Activated CD8-positive, alpha-beta memory T cell treated with anti-CD3 and anti-CD28 coated beads for 1 hour (primary cell): ENCODE measurements at places on chromosomes 16 and 17.

DNA sequence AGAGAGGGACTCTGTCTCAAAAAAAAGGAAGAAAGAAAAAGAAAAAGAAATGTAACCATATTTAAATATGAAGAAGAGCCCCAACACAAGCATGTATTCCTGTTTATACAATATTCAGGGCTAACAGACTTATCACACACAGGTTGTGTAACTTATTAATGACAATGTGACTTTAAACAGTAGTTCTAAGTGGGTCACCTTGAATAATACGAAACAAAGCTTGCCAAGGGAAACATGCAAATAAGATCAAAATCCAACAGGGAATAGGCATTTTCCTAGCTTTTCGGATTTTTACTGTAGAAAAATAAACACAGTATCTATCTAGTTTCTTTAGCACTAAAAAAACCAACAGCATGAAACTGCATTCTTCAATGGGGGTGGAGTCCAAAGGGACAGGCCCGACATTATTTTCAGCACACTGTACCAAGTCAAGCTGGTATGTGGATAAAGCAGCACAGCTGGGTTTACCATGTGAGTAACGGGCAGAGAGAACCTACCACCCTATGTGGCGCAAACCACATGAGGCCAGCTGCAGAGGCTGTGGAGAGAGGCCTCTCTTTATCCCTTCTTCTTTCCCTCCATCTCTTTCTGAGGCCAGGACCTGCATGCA, 45.3 kb downstream of the TOM1L2 start:
- no peak for DNase-seq

DNA sequence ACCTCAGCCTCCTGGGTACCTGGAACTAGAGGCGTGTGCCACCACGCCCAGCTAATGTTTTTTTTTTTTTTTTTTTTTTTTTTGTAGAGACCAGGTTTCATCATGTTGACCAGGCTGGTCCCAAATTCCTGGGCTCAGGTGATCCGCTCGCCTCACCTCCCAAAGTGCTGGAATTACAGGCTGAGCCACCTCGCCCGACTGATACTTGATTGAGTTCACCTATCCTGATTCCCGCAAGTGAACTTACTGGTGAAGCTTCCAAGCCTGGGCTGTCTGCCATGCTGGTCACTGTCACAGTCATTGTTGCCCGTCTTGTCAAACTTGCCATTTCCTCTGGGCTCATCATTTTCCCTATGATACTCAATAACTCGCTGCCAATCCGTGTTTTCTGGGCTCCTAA, 71.1 kb upstream of the MTMR4 start:
- DNase-seq, result no peak

- no peak for DNase-seq
These were observed 42.2 kb upstream of the ADCY9 start for GRCh38 chr16:4158143-4159093.

GRCh38 chr16:16075488-16076422, 126.3 kb downstream of the ABCC1 start:
- no peak for DNase-seq

GRCh38 chr17:76405607-76405966, 21.2 kb downstream of the SPHK1 start:
- no peak for DNase-seq

GRCh38 chr17:45910667-45911066, 16.3 kb downstream of the MAPT start:
- DNase-seq, result no peak

DNA sequence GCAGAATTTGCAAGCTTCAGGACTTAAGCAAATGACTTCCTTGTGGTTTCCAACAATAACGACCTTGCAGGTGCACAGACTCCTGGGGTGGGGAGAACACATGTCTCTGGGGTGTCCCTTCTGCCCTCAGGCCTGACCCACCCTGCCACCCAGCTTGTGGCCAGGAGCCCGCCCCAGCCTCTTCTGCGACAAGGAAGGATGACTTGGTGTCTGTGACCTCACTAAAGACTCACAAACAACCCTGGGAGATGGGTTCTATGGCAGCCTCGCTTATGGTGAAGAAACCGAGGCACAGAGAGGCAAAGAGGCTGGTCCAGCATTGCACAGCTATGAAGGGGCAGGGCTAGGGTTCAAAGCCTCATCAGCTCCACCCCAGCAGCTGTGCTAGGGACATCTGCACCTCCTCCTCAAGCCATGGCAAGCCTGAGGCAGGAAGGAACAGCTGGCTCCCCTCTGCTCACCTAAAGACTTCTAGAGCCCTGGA, 2.6 kb downstream of the ATP2A3 start:
- no peak for DNase-seq

DNA sequence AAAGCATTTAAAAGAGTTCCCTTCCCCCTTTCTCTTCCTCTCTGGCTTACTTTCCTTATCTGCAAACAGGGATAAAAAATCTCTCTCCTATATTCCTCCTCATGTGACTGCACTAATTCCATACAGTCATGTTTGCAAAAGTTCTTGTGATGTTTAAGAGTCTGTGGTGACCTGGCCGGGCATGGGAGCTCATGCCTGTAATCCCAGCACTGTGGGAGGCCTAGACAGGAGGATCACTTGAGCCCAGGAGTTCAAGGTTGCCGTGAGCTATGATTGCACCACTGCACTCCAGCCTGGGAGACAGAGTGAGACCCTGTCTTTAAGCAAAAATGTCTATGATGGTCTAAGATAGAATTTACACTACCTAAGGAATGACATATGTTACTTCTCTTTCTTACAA, 19.6 kb downstream of the NOG start:
- no peak for DNase-seq

- DNase-seq, result no peak
These were observed 212.6 kb downstream of the GRIN2A start for GRCh38 chr16:9969580-9969979.

- no peak for DNase-seq
These were observed 215.4 kb downstream of the UTP18 start for GRCh38 chr17:51475730-51476129.

DNA sequence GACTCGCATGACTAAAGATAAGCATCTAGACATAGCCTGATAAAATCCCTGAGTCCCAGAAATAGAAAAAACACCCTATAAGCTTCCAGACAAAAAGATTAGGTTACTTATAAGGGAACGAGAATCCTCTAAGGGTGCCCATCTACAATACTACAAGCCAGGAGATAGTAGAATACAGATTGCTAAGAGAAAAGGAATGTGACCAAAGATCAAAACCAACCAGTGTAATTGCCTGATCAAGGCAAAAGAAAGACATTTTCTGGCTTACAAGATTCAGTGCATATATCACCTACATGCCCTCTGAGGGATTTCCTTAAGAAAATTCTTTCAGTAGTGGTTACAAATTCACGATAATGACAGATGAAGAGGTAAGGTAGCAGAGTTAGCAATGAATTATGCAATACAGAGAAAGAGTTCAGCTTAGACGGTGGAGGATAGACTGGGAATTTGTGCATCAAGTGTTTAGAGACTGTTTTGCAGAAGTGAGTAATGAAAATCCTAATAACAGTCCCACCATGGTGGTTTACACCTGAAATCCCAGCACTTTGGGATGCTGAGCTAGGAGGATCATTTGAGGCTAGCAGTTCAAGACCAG, 35.0 kb downstream of the BCL7C start:
- no peak for DNase-seq

DNA sequence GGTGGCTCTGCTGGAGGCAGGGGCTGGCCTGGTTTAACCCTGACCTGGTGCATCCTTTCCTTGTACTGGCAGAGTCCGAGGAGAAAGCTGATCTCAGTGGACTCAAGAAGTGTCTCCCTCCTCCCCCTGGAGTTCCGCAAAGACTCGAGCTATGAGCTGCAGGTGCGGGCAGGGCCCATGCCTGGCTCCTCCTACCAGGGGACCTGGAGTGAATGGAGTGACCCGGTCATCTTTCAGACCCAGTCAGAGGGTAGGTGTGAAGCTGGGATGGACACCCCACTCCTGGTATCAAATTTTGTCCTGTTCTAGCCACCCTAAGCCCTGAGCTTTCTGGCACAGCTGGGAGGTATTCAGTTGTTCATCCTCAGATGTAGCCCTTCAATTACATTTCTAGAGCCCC, 42.5 kb downstream of the IL21R start:
- DNase-seq, result no peak

- no peak for DNase-seq
These were observed 2.6 kb downstream of the HNF1B start for GRCh38 chr17:37742116-37742761.
